Left hindlimb (tissue), 1 donor: ENCODE measurements at places on chromosomes 12 and 14.
A peak's percentile ranks its signal among the peaks of the same experiment; 100 is the strongest.

DNA sequence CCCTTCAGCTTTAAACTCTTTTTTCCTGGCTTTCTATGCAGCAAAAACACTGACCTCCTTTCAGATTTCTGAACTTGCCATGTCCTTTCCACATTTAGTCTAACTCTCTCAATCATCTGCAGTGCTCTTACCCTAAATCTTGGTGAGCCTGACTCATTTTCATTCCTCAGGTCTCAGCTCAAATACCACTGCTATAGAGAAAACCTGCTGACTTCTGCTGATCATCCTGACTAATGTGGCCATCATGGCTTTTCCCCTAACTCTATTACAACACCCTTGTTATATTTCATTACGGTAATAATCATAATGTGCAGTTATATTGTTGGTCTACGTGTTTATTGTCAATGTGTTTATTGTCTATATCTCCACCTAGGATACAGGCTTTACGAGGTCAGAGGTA is 207.3 kb upstream of the OR4E1 start:
- no peak for DNase-seq

GRCh38 chr14:85867450-85867849 is 337.5 kb downstream of the FLRT2 start:
- DNase-seq = no peak

DNA sequence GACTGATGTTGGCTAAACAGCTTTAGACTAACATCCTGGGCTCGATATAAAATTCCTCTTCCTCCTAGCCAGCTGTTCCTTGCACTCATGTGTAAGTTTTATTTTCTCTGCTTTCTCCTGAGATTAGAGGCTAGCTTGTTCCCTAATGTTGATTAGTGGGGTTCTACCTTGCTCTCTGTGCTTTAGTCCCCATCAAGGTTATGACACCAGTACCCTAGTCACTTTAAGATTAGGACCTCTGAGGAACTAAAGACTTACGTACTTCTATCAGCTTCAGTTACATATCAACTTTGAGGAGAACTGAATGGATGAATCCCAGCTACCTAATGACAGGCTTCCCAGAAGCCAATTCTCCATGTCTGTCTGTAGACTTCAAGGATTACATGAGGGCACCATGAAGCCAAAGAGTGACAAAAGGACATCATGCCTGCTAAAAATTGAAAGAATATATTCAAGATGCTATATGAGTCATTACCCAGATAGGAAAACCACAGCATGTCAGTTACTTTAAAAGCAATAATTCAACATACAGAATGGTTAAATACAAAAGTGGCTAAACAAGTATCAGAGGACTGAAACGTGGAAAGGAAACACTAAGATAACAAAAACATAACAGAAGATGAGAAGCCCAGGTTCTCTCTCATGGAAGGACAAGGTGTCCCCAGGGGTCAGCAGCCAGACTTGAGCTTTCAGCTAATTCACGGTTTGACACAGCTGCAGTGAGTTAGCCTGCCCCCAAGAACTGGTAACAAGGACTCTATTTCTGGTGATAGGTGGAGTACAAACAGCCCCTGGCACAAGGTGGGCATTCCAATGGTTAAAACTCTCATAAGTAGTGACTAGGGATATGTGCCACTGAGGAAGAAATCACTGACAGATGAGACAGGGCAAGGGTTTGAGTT is 20.4 kb downstream of the ADAM20 start:
- DNase-seq = no peak

- DNase-seq = no peak
Measured at GRCh38 chr14:74506411-74506851, 12.9 kb downstream of the ISCA2 start.

DNA sequence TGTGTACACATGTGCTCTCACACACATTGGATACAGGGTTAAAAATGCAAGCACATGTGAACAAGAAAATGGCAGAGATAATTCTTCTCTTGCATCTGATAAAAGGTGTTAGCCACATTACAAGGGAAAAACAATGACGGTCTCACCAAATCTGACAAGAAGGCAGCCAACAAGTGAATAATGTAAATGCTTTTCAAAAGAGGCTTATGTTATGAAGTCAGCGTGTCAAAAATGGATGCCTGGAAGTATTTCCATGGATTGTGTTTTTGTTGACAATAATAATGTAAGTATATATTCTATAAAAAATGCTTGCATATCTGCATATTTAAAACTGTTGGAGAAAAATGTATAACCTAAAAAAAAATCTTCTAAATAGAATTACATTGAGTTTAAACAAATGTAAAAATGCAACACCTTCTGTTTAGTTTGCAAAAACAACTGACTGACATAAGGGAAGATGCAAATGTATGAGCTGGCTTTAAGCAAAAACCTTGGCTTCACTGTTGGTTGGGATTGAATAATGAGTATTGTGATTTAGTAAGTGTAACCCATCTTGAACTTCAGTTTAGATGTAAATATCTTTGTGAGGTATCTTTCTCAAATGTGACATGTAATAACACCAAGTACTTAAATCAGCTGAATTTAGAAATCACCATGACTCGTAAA is 424.9 kb downstream of the PDZRN4 start:
- no peak for DNase-seq

GRCh38 chr14:90665321-90666000 is 150.8 kb downstream of the TTC7B start:
- no peak for DNase-seq

- DNase-seq = no peak
Measured at GRCh38 chr14:95943699-95944098, 67.1 kb downstream of the TUNAR start.

GRCh38 chr12:110345176-110345661 is 58.3 kb downstream of the ANAPC7 start:
- DNase-seq = no peak

DNA sequence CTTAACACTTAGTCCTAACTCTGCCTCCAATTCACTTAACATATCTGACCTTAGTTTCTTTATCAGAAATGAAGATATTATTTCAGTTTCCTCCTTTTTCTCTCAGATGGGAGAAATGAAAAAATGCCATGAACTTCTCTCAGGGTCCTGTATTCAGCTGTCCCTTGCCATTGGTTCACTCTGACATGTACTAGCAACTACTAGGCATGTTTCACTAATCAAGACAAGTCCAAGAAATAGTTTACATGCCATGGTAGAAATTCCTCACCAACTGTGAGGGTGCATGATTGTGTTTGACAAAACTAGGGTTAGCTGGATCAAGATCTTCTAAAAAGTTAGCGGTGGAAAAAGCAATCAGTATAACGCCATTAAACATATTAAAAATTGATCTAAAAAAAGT is 7.0 kb upstream of the ATXN7L3B start:
- no peak for DNase-seq

DNA sequence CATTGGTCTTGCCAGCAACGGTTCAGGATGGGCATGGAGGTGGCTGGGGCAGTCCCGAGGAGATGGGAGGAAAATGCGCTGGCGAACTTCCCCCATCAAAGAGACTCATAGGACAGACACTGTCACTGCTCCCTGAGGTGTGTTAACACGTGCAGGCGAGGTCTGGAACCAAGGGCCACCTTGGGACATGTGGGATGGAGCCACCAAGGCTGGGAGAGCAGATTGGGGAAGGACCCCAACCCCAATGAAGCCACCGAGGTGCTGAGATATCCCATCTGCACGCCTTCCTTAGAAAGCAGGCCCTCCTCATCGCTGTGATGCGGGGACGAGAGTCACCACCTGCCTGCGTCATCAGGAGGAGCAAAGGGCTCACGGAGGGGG is 16.9 kb upstream of the BEGAIN start:
- DNase-seq = no peak

- no peak for DNase-seq
Measured at GRCh38 chr14:54699735-54700134, 132.8 kb downstream of the SAMD4A start.

DNA sequence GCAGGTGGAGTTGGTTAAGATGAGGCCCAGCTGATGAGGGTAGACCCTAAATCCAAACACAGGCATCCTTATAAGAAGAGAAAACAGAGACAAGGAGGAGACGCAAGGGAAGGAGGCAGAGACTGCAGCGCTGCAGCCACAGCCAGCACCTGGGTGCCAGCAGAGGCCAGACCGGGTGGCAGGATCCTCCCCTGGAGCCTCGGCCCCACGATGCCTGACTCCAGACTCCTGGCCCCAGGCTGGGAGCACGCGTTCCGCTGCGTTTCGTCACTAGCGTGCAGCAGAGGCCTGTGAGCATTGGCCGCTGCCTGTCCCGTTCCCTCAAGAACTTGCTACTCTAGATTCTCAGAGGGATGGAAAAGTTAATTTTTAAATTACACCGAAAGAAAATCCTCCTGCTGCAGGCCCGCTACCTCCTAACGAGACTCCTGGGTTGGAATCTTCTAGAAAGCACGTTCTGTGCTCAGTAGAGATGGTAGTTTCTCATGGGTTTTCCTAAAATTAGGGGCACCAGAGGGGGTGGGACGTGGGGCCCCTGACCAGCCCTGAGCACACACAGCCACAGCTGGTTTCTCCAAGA is 57.7 kb upstream of the FBRSL1 start:
- DNase-seq = no peak

- DNase-seq = no peak
Measured at GRCh38 chr14:89912221-89912620, 42.3 kb downstream of the EFCAB11 start.

- no peak for DNase-seq
Measured at GRCh38 chr12:124755801-124756148, 107.9 kb downstream of the SCARB1 start.

- DNase-seq = no peak
Measured at GRCh38 chr12:69698054-69698453, 1.0 kb downstream of the BEST3 start.

DNA sequence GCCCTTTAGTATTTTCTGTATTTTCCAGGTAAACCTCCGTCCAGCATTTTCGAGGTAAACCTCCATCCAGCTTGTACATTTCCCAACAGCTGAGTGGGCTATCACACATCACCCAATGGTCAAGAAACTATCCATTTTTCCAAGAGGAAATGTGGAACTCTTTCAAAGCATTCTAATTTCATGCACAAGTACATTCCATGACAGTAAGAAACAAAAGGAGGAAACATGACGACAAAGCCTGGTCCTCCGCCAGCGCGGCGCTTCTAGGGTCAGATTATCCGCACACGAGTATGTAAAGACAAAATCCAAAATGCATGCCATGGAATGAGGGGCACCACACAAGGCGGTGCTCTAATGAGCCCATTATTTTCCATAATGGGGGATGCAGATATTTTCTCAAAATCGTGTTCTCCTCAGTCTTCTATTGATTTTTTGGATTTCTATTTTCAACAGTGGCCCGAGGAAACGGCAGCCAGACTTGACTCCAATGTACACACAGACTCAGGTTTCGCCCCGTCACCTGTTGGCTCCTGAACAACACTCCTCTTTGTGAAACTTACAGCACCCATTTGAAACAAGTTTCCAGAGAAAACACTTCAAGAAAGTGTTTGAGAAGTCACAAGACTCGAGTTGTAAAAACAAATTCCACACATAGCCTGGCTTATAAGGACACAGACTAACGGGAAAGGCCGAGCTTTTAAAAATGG is 107.4 kb downstream of the PRICKLE1 start:
- peak; percentile 74 for DNase-seq

DNA sequence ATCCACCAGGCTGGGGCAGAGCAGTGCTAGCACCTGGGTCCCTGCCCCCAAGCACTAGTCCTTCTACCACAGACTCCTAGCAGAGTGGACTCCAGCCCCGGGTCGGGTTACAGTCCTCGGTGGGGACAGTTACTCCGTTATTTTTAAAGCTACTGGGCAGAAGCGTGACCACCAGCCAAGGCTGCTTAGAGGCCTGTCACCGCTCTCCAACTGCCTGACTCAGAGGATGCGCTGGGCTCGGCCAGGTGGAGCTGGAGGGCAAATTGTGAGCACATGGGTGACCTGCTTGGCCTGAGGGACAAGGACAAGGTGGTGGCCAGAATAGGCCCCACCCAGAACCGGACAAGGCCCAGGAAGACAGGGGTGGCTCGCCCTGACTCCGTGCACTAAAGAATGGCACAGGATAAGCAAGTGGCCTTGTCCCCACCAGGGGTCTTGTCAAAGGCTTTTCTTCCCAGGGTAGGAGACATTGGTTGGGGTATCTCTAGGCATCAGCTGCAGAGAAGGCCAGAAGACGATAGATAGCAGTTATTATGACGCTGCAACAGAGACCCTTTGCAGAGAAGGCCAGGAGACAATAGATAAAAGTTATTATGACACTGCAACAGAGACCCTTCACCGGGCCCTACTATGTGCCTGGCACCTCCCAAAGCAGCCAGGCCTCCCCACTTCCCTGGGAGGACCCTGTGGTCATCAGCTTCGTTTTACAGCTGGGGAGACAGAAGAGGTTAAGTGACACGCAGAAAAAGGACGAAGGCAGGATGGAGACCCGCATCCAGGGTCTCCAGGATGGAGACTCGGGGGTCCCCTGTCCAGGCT is 1.6 kb downstream of the ABCB9 start:
- no peak for DNase-seq

GRCh38 chr14:98374136-98374535 is 897.9 kb downstream of the BCL11B start:
- DNase-seq = no peak

DNA sequence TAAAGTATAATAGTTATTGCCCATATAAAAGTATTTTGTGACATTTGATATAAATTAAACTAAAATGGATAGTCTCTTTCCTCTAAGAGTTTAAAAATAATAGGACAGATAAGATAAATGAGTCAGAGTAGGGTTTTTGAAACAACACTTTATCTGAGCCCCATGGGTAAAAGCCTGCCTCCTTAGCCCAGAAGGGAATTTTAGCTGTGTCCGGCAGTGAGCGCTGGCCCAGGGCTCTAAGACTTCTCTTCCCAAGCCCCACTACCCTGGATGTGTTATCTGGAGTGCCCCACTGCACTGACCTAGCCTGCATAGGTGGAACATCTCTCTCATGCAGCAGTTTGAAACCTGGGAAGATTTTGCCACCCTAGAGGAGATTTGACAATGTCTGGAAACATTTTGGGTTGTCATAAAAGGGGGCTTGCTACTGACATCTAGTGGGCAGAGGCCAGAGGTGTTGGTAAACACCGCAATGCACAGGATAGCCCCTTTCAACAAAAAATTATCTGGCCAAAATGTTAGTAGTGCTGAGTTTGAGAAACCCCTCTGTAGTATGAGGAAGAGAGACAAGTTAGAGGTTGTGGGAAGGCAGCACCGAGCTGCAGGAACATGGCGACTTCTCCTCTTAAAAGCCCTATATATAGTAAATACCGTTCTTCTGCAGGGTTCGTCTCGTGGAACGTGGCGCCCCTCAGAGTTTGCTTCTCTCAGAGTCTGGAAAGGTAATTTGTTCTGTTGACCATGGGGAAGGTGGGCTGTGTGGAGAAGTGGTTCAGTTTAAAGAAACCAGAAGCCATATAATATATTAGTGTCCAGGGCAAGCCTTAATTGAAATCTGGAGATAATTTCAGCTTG is 29.3 kb upstream of the ATF1 start:
- peak; percentile 35 for DNase-seq

GRCh38 chr12:2264651-2265232 is 212.0 kb downstream of the CACNA1C start:
- no peak for DNase-seq

- no peak for DNase-seq
Measured at GRCh38 chr14:65465584-65465983, 53.1 kb downstream of the FUT8 start.

GRCh38 chr12:57476993-57477709 is 2.5 kb downstream of the ARHGAP9 start:
- no peak for DNase-seq

- no peak for DNase-seq
Measured at GRCh38 chr12:98754095-98754494, 109.0 kb downstream of the APAF1 start.
